SJCRH30 (cell line): ENCODE measurements at places on chromosomes 6 and 20. TPM values are rescaled to one million over a fixed set of nuclear protein-coding genes. Genes with fewer than 3 reads are reported as not detected.

GRCh38 chr6:12614456-12614855 is 102.1 kb upstream of the PHACTR1 start:
- H3K27me3 ChIP-seq = no peaks in the 10 kb centered on the region
- no peak for DNase-seq
- H3K4me3 ChIP-seq = no peak overlapping the region
- H3K36me3 ChIP-seq = no peaks in the 10 kb centered on the region
- no peak overlapping the region for H3K27ac ChIP-seq

DNA sequence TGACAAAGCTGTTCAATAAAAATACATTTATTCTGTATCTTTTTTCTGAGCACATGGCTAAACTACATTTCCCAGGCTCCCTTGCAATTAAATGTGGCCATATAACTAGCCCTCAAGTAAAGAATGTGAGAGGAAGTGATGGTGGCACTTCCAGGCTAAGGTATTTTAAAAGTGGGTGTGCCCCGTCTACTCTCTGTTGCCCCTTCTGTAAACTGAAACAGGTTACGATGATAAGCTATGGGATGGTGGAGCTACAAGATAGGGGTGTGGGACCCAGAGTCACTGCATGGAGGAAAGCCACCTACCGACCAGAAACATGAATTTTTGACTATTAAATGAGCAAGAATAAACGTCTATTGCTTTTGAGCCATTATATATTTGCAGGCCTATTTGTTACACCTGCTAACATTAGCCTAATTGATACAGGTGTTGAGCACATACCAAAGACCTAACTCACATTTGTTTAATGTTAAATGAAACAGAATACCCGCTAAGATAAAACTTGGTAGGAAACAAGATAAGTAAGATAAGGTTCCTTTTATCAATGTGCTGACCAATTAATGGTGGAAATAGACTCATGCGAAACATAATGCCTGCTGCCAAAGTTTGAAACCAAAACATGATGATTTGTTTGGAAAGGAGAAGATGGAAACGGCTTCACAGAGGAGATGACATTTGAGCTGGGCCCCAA is 3.1 kb downstream of the FYN start:
- no peak overlapping the region for H3K27ac ChIP-seq
- no peak overlapping the region for H3K4me3 ChIP-seq
- no peaks in the 10 kb centered on the region for H3K27me3 ChIP-seq
- no peak for DNase-seq

GRCh38 chr6:82257088-82257774 is 9.7 kb upstream of the IBTK start:
- no peak for DNase-seq
- no peaks in the 10 kb centered on the region for H3K4me1 ChIP-seq
- H3K4me3 ChIP-seq = no peak overlapping the region
- no peaks in the 10 kb centered on the region for H3K27me3 ChIP-seq
- no peaks in the 10 kb centered on the region for H3K36me3 ChIP-seq
- no peak overlapping the region for H3K27ac ChIP-seq

- H3K4me3 ChIP-seq = no peak overlapping the region
- DNase-seq = no peak
- no peaks in the 10 kb centered on the region for H3K36me3 ChIP-seq
Observed at GRCh38 chr6:161361529-161361928, 87.7 kb upstream of the AGPAT4 start.

GRCh38 chr6:3751730-3752530 is 417 bp upstream of the PXDC1 start:
- H3K4me1 ChIP-seq = peaks cover 5% of the 10 kb centered on the region
- H3K27me3 ChIP-seq = no peaks in the 10 kb centered on the region
- DNase-seq = peak; percentile 75
- H3K36me3 ChIP-seq = no peaks in the 10 kb centered on the region
- H3K27ac ChIP-seq = peak overlapping the region; percentile 38; the same call in 1 of the 2 replicates

DNA sequence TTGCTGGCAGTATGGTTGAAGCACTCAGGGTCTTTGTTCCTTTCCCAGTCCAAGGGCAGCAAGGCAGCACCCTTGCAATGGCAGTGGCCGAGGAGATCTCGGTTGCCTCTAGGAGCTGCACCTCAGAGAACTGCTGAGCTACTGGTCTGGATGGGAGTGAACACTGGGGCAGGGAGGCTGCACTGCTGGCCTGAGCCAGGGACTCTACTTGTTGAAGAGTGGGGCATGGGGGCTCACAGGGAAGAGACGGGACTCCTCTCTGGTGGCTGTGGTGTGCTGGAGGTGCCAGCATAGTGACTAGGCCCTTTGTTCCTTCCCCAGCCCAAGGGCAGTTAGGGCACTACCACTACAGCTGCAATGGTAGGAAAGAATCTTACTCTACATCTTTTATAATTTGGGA is 203.0 kb downstream of the ZDHHC14 start:
- no peak overlapping the region for H3K27ac ChIP-seq
- H3K4me1 ChIP-seq = no peaks in the 10 kb centered on the region
- DNase-seq = no peak
- H3K27me3 ChIP-seq = no peaks in the 10 kb centered on the region

DNA sequence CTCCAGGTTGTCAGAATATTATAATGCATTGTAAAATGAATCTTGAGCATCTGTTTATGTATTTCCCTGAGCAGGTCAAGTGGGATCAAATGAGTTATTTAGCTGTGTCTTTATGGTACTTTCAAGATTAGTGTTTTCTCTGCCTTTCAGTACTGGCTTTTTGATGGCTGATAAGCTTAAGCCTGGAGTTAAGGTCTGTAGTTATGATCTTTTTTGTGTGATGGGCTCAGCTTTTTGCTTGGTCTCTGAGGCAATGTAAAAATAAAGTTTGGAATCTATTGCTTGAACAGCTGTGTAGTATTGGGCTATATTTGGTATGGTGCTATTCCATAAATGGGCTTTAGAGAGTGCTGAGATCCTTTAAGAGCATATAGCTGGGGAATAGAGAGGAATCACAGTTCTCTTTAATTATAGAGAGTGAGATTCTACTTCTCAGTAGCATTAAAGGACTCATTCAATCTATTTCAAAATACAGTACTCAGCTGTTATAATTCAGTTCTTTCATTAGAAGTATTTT is 40.7 kb downstream of the ZNF451 start:
- no peaks in the 10 kb centered on the region for H3K4me1 ChIP-seq
- no peak overlapping the region for H3K27ac ChIP-seq
- no peaks in the 10 kb centered on the region for H3K27me3 ChIP-seq
- peaks cover 14% of the 10 kb centered on the region for H3K36me3 ChIP-seq

GRCh38 chr20:3577366-3577765 is 85.8 kb downstream of the GFRA4 start:
- H3K27me3 ChIP-seq = no peaks in the 10 kb centered on the region
- no peaks in the 10 kb centered on the region for H3K4me1 ChIP-seq
- no peak overlapping the region for H3K27ac ChIP-seq
- peaks cover 29% of the 10 kb centered on the region for H3K36me3 ChIP-seq
- no peak overlapping the region for H3K4me3 ChIP-seq

GRCh38 chr20:46034039-46034438 is 5.0 kb downstream of the SLC12A5 start:
- H3K27me3 ChIP-seq = no peaks in the 10 kb centered on the region; the same call in 1 of the 2 replicates
- no peak overlapping the region for H3K27ac ChIP-seq
- DNase-seq = no peak
- no peak overlapping the region for H3K4me3 ChIP-seq
- no peaks in the 10 kb centered on the region for H3K36me3 ChIP-seq

DNA sequence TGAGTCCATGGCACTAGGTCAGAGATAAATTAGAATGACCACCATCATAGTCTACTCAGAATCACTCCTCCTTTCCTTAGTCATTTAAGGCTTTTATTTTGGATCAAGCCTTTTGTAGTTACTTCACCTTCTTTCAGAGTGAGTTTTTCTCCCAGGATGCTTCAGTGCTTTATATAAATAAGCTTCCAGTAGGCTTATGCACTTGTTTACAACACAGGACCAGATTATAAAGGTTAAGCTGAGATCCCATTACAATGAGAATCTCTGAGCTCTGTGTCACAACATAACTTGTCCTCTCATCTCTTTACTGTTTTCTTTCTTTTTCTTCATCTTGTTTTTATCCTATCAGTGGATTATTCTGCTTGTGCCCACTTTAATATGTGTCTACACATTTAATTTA is 47.9 kb downstream of the CEP57L1 start:
- no peaks in the 10 kb centered on the region for H3K27me3 ChIP-seq
- peaks cover 5% of the 10 kb centered on the region; the same call in 1 of the 2 replicates for H3K36me3 ChIP-seq
- H3K4me1 ChIP-seq = no peaks in the 10 kb centered on the region

- DNase-seq = no peak
- H3K4me3 ChIP-seq = no peak overlapping the region
- no peak overlapping the region for H3K27ac ChIP-seq
- no peaks in the 10 kb centered on the region for H3K27me3 ChIP-seq
- H3K36me3 ChIP-seq = no peaks in the 10 kb centered on the region
Observed at GRCh38 chr6:35239581-35239980, 20.0 kb upstream of the ZNF76 start.

- no peak overlapping the region for H3K27ac ChIP-seq
- no peaks in the 10 kb centered on the region for H3K4me1 ChIP-seq
- H3K36me3 ChIP-seq = no peaks in the 10 kb centered on the region
- DNase-seq = no peak
- H3K27me3 ChIP-seq = no peaks in the 10 kb centered on the region
- H3K4me3 ChIP-seq = no peak overlapping the region
Observed at GRCh38 chr20:40589581-40589980, 99.5 kb downstream of the MAFB start.

DNA sequence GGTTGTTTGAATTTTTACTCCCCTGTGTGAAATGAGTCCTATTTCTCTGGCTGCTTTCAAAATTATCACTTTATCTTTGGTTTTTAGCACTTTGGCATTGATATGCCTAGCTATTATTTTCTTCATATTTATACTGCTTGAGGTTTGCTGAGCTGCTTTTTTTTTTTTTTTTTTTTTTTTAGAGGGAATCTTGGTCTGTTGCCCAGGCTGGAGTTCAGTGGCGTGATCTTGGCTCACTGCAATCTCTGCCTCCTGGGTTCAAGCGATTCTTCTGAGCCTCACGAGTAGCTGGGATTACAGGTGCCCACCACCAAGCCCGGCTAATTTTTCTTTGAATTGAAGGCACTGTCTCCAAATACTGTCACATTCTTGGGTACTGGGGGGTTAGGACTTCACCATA is 40.6 kb downstream of the STXBP5 start:
- no peaks in the 10 kb centered on the region for H3K4me1 ChIP-seq
- H3K4me3 ChIP-seq = no peak overlapping the region
- peaks cover 78% of the 10 kb centered on the region for H3K36me3 ChIP-seq
- H3K27ac ChIP-seq = no peak overlapping the region
- no peaks in the 10 kb centered on the region for H3K27me3 ChIP-seq

GRCh38 chr6:111086685-111087084 is 618 bp upstream of the SLC16A10 start:
- H3K36me3 ChIP-seq = no peaks in the 10 kb centered on the region
- peak overlapping the region; percentile 2; the same call in 1 of the 2 replicates for H3K27ac ChIP-seq
- peak; percentile 12 for DNase-seq
- no peaks in the 10 kb centered on the region for H3K27me3 ChIP-seq
- H3K4me3 ChIP-seq = peak overlapping the region; percentile 73

DNA sequence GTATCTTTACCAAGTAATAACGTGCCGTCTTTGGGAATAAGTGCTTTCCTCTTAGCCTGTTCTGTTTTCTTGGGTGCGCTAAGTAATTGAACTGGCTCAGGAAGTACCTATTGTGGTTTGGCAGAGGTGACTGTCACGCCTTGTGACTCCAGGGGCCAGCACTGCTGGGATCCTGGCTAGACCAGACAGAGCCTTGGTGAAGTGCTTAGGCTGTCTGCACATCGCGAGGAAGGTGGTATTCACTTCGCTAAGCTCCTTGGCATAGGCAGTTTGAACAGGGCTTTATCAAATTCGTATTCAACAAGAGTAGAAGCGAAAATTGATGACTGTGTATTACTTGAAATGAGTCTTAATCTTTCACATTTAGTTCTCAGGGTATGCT is 17.6 kb downstream of the PRDM1 start:
- peaks cover 10% of the 10 kb centered on the region; the same call in 1 of the 2 replicates for H3K27me3 ChIP-seq
- no peak overlapping the region for H3K27ac ChIP-seq
- DNase-seq = no peak

- no peak for DNase-seq
- no peak overlapping the region for H3K4me3 ChIP-seq
- H3K27me3 ChIP-seq = no peaks in the 10 kb centered on the region
Observed at GRCh38 chr20:37552415-37552814, 24.7 kb upstream of the BLCAP start.

GRCh38 chr6:46262928-46263706 is 92.3 kb upstream of the ENPP5 start:
- no peaks in the 10 kb centered on the region for H3K36me3 ChIP-seq
- H3K4me1 ChIP-seq = no peaks in the 10 kb centered on the region
- H3K4me3 ChIP-seq = no peak overlapping the region
- no peak overlapping the region for H3K27ac ChIP-seq
- DNase-seq = no peak

DNA sequence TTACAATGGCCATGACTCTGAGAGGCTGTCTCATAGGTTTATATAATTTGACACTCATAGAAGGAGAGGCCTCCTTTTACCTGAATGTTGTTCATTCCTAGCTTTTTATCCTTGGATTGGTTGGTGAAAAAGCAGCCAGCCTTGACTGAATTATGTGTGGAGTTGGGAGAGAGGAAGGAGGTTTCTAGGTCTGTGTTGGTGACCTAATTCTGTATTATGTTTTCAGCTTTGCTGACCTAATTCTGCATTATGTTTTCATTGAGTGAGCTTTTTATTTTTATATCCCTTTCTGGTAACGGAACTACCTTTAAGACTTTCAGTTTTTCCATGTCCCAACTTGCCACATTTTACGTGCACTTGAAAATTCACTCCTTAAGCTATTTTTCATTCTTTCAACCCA is 59.1 kb upstream of the RNF144B start:
- no peaks in the 10 kb centered on the region for H3K4me1 ChIP-seq
- H3K4me3 ChIP-seq = no peak overlapping the region
- H3K36me3 ChIP-seq = no peaks in the 10 kb centered on the region
- no peak for DNase-seq
- no peak overlapping the region for H3K27ac ChIP-seq
- H3K27me3 ChIP-seq = no peaks in the 10 kb centered on the region

DNA sequence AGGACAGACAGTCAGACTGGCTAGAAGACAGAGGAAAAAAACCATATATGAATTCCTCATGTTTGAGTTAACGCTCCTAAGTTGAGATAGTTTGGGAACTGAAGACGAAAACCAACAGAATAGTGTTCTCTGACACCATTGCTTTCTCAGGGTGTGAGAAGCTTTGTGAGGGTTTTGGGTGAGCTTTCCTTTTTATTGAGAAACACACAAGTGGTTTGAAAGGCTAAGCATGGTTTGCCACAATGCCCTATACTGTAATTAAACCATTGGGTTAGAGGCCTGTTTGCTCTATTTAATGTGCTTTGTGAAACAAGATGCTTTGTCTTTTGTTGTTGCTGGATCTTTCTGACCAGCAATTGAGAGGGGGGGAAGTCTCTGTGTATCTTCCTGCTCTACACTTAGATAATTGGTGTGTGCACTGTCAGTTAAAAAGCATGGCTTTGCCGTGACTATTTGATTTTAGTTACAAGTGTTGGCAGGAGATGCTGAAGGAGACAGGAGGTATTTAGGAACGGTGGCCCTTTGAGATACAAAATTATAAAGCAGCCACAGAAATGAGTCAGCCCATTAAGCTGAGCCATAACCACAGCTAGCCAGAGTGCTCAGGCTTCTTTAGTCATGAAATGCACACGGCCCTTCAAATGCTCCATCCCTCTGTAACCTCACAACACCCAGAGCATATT is 273.0 kb upstream of the PREP start:
- peak; percentile 6 for DNase-seq
- H3K36me3 ChIP-seq = no peaks in the 10 kb centered on the region
- peak overlapping the region; percentile 49 for H3K27ac ChIP-seq
- no peaks in the 10 kb centered on the region for H3K27me3 ChIP-seq
- peaks cover 8% of the 10 kb centered on the region for H3K4me1 ChIP-seq

The GRIK2 gene
- 0.22 and 0.35 TPM in 2 replicates for total RNA-seq

The C6orf120 gene
- total RNA-seq = 30.0 and 30.8 TPM in 2 replicates

The EPPIN gene
- total RNA-seq = not detected in 2 replicates

The DLK2 gene
- total RNA-seq = 5.4 and 5.8 TPM in 2 replicates

The ENPP3 gene
- 0.05 and 1.1 TPM in 2 replicates for total RNA-seq

The SEL1L2 gene
- total RNA-seq = not detected in 2 replicates

The STX11 gene
- total RNA-seq = 16.1 and 16.6 TPM in 2 replicates

The SAMHD1 gene
- total RNA-seq = 10.1 and 11.9 TPM in 2 replicates

The DLL1 gene
- total RNA-seq = 12.6 and 13.6 TPM in 2 replicates

The C2 gene
- 1.2 and 1.5 TPM in 2 replicates for total RNA-seq

The AKAP12 gene
- 63.4 and 70.8 TPM in 2 replicates for total RNA-seq
